Midbrain (tissue), 1 donor: ENCODE measurements at places on chromosomes 4 and X.

- DNase-seq, result no peak
These were observed 117.8 kb downstream of the EFHC2 start for GRCh38 chrX:44225667-44226066.

DNA sequence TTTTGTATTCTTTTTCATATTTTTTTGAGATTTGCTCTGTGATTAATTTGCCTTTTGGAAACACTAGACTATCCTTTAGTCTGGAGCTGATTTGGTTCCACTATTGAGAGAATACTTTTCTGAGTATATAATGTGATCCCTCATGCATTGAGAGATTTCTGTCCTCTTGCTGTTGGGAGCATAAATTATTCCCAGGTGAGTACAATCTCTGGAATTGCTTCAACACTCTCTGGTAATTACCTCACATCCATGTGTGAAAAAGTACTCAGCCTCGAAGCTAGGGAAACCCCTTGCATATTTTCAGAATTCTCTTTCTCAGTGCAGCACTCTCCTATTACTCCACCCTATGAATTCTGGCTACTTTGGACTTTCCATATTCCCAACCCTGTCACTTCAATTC lies 550.0 kb downstream of the RAPGEF2 start:
- DNase-seq, result no peak

DNA sequence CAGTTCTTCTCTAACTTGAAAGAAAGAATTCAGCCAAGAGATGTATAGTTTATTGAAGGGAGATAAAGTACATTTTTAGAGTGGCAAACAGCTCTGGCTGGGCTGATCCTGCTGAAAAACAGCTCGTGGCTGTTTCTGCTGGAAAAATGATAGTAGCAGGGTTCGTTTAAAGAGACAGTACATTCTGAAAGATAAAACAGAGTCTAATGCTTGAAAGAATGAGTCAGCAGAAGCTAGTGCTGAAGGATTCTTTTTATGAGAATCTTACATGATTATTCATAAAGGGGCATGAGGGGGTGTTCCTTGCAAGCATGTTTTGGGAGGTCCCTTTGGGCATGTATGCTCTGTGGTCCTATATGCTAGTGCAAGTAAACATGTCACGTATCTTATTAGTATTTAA lies 790.0 kb downstream of the PCDH18 start:
- DNase-seq, result no peak

DNA sequence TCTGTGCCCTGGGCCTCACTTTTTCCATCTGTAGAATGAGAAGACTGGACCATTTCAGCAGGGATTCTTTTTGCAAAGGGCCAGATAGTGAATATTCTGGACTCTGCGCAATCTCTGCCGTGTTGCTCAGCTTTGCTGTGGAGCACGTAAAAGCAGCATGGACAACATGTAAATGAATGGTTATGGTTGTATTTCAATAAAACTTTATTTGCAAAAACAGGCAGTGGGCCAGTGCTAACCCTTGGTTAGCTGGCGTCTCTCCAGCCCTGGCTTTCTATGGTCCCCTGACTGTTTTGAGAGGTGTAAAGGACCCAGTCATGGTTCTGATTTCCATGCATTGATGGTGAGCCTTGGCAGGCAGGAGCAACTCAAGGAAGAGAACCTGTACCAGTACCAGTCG lies 18.7 kb downstream of the WFS1 start:
- no peak for DNase-seq

- DNase-seq, result no peak
These were observed 5.5 kb downstream of the CD38 start for GRCh38 chr4:15783676-15784075.

GRCh38 chr4:10172278-10172921 lies 55.8 kb upstream of the WDR1 start:
- DNase-seq, result no peak

GRCh38 chrX:109704563-109704962 lies 28.5 kb downstream of the ACSL4 start:
- DNase-seq, result no peak

GRCh38 chr4:183403486-183403885 lies 41.0 kb upstream of the CDKN2AIP start:
- DNase-seq, result no peak

DNA sequence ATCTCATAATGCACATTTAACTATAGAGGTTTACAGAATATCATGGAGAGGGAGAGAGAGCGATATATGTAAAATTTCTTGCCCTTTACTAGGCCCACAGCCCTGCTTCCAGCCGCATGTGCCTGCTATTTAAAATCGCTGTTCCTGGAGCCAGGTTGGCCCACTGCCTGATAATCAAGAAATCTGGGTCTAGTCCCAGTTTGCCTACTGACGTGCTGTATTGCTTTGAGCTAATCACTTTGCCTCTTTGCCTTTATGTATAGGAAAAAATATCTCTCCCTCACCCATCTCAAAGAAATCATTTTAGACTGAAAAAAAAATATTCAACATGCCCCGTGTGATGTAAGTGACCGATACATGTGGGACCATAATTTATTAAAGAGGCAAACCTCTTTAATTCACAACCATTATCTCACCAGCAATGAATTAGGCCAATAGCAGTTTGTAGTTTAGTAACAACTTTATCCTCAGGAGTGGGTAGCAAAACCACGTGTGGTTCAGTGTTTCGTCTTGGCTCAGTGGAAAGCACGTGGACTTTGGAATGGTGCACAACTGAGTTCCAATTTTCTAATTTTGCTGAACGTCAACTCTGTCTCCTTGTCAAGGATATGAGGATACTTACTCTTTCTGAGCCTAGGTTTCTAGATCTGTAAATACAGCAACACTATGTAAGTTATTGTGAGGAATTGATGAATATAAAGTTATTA lies 62.6 kb downstream of the GRXCR1 start:
- no peak for DNase-seq

- no peak for DNase-seq
These were observed 152.3 kb downstream of the PPARGC1A start for GRCh38 chr4:23737571-23737970.

- no peak for DNase-seq
These were observed 15.2 kb upstream of the MRFAP1 start for GRCh38 chr4:6625256-6625655.

- DNase-seq, result no peak
These were observed 44.5 kb upstream of the WDR1 start for GRCh38 chr4:10161146-10161545.

GRCh38 chrX:40897718-40898270 lies 162.5 kb upstream of the MED14 start:
- no peak for DNase-seq

- DNase-seq, result no peak
These were observed 142.4 kb downstream of the TSPAN5 start for GRCh38 chr4:98516042-98516440.

DNA sequence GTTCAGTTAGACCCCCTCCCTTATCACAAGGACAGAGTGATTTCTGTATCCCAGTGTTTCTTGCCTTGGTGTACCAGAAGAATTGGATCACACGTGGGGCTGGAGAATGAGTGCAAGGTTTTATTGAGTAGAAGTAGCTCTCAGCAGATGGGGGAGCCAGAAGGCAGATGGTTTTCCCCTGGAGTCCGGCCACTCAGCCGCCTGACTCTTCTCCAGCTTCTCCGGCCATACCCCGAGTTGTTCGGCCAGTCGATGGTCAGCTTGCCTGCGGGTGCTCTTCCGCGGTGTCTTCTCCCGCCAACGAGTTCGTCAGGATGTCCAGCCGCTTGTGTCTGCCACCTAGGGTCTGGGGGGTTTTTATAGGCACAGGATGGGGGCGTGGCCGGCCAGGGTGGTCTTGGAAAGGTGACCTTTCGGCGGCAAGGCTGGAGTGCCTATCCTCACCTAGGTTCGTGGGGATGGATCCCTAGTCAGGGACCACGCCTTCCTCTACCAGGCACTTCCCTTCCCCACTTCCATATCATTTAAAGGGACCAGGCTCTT lies 14.5 kb downstream of the GAB1 start:
- no peak for DNase-seq

DNA sequence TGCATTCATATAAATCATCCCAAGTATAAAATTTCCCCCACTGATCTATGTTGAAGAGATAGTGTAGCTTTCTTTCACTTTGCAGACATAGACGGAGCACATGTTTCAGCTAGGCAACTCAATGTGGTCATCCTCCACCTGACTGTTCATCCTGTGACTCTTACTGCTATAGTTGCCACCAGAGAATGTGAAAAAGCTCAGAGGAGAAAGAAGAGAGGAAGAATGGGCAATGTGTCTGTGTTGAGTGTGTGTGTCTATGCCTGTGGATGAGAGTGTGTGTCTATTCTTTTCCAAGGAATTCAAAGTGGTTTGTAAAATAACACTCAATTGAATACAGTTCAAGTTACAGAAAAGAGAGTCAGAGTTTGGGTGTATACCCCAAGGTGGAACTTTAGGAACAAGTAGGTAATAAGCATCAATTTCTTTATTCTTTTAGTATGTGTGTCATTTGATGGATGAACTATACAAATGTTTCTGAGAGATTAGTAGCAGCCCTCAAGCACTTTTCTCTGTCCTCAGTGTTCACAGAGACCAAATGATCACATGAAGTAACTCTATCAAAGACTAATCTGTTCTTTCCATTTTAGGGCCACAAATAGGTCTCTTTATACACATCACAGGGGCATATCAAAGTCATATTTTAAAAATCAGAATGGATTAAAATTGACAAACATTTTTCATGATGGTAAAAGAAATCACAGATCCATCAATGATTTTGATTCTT lies 2.3 kb downstream of the SNCA start:
- DNase-seq, result peak; percentile 21

GRCh38 chr4:23290656-23291055 lies 597.9 kb downstream of the GBA3 start:
- no peak for DNase-seq

- no peak for DNase-seq
These were observed 1.3 kb upstream of the ING2 start for GRCh38 chr4:183503497-183504063.

DNA sequence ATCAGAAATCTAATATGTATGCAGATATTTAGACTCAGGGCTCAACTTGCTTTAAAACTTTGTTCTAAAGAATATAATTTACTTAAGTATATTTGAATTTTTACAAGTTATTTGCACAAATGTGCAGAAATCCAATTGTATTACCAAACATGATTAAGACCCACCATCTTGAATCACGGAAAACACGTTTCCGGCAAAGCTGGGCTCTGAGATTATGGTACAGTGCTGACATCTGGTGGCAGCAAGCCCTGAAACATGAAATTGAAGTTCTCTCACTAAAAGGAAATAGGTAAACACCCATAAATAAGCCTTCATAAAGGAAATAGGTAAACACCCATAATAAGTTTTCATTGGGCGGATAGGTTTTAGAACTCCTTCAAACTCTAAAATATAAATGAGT lies 98.3 kb upstream of the MAOA start:
- DNase-seq, result peak; percentile 41

DNA sequence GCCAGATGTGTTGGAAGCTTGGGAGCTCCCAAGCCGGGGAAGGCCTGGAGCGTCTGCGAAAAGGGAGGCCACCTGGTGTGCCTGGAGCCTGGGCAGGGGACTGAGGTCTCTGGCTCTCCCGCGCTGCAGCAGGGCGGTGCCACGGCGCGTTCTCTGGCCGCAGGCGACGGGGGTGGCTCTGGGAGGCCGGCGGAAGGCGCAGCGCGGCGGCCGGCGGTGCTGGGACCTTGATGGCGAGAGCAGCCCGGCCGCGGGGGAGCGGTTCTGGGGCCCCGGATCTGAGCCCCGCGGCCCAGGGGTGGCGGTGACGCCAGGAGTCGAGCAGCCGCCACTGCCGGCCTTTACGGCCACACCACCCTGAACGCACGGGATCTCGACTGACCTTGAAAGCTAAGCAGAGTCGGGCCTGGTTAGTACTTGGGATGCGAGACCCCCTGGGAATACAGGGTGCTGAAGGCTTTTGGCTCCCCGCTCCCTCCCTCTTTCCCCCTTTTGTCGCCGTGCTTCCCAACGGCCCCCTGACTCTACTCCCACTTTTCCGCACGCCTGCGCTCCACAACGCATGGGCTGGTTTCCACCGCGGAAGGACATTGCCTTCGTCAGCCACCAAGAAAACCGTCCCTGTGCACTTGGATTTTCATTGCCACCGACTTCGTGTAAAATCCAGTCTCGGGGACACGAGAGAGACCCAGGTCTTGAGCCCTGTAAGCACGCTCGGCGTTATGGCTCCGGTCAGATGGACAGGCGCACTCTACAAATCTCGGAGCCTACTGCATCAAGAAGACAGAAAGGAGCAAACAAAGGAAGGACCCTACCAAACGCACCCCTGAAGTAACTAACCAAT lies 9.5 kb downstream of the FRG2 start:
- DNase-seq, result no peak

DNA sequence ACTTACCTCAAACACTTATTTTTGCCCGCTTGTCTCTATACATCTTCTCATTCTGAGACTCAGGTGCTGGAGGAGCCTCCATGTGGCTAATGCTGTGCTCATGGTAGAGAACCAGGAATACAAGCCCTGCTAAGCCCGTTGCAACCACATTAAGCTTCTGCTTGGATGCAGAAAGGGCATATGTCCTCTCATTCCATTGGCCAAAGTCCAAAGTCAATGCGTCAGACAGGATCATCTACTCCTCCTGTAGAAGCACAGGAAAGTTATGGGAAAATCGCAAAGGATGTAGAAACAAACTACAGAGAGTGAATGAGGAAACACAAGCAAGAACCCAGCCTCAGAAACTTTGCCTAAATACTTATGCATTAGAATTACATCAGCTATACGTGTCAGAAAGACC lies 124.5 kb upstream of the AGA start:
- no peak for DNase-seq
